Hematopoietic multipotent progenitor cell treated with erythropoietin and hydrocortisone succinate and interleukin-3 and kit ligand, for 6 days (in vitro differentiated cells): ENCODE measurements at places on chromosomes 11 and 22.
A peak's percentile ranks its signal among the peaks of the same experiment; 100 is the strongest.

DNA sequence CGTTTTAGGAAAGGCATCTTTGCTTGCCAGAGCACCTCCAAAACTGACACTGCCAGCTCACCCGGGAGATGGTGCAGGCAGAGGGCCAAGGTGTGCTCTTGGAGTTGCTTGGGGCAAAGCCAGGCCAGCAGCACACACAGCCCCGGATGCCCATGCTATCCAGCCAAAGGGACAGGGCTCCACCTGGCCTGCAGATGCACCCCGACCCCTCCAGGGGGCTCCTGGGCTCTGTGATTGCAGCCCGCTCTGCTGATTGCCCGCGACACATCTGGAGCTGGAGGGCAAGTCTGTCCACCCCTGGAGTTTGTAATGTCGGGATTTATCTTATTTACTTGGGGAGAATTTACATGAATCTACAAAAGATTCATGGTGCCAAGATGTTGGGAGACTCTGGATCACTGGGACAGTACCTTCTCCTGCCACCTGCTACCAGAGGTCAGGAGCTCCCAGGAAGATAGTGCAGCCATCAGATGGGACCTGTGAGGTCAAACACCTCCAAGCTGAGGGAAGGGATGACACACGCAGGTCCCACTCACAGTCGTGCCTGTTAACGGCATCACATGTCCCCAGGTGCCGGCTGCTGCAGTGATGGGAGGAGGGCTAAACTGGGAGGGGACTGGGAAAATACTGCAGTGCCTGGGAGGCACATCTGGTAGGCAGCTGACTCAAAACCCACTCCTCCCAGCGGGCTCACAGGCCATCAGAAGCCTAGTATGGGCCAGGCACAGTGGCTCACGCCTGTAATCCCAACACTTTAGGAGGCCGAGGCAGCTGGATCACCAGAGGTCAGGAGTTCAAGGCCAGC is 17.2 kb downstream of the CBX7 start:
- DNase-seq, result peak; percentile 70

GRCh38 chr11:131815590-131815989 is 445.2 kb downstream of the NTM start:
- DNase-seq, result no peak

- DNase-seq, result peak; percentile 63
These were observed at the start of gene OR4D9 for GRCh38 chr11:59510941-59511589. TSS of gene OR4D9 (plus strand) at chr11:59511539. CDS start at chr11:59514913, 3,374 bp downstream.

DNA sequence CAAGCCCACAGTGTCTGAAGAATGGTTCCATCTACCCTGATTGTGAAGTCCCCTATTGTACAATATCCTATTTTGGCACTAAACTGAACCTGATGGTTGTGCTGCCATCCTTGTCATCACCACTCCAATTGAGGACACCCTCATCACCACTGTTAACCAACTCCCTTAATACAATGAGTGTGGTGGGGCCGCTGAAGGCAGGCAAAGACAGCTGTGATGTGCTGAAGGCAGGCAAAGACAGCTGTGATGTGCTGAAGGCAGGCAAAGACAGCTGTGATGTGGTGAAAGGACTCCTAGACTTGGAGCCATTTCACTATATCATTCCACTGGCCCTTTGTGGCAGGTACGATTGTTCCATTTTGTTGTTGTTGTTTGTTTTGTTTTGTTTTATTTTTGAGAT is 481.6 kb downstream of the SOX6 start:
- no peak for DNase-seq

- DNase-seq, result no peak
These were observed 25.6 kb upstream of the NRIP3 start for GRCh38 chr11:9029422-9029821.

DNA sequence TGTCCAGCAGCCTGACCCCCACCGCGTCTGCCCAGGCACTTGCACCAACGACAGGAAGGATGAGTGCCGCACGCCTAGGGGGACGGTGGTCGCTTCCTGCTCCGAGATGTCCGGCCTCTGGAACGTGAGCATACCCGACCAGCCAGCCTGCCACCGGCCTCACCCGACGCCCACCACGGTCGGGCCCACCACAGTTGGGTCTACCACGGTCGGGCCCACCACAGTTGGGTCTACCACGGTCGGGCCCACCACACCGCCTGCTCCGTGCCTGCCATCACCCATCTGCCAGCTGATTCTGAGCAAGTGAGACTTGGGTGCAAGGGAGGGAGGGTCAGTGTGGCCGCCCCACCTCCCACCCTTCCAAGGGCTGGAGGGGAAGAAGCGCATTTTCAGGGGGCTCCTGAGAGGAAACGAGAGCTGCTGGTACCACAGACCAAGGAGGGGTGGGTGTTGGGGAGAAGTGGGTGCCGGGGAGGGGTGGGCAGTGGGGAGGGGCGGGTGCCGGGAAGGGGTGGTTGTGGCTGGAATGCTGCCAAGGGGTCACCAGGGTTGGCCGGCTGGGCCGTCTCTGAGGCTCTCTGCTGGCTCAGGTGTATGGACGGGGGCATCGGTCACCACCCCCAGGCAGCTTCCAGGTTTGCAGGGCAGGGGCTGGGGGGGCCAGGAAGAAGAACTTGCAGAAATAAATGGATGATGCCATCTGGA is 27.7 kb upstream of the MUC5B start:
- no peak for DNase-seq

GRCh38 chr11:17924713-17925112 is 88.1 kb downstream of the SERGEF start:
- DNase-seq, result no peak

GRCh38 chr11:120399307-120399706 is 63.1 kb downstream of the ARHGEF12 start:
- DNase-seq, result no peak

DNA sequence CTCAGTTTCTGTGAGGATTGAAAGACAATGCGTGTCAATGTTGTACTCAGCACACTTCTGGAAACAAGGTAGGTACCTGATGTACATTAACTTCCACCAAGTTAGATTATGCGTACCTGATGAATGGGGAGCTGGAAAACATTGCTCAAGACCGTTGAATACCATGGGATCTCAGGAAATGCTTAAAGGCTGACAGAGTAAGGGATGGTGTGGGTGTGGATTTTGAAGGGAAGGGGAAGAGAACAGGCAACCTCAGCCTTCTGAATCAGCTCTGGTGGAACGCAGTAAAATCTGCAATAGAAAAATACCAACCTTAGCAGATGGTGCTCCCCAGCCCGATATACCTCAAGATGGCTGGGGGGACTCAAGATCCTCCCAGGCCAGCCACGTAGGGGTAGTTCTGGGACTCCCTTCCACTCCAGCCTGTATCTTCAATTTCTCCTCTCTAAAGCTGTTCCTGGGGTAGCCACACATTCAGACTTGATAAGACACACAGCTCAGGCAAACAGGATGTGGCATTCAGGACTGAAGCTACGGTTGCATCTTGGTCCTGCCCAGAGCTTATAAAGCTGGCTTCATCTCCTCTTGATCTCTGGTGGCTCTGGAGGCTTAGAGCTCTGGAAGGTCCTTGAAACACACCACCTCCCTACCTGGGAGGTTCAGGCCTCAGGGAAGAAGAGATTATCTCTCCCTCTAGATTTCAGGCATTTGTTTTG is 111.8 kb downstream of the CTNND1 start:
- peak; percentile 28 for DNase-seq

DNA sequence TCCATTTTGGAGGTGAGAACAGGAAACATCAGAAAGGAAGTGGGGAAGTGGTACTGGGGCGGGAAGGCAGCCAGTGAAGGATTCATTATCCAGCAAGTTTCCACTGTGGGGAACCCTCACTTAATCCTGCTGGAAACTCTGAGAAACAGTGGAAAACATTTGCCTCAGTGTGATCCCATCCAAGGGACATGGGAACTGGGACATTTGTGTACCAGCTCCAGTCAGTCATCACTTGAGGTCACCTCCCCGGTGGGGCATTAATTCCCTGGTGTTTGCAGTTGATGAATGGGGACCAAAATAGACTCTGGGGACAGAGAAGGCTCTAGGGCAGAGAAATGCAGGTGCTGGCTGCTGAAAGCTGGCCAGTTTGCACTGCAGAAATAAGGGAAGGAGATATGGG is 599.9 kb downstream of the BUD13 start:
- DNase-seq, result no peak

DNA sequence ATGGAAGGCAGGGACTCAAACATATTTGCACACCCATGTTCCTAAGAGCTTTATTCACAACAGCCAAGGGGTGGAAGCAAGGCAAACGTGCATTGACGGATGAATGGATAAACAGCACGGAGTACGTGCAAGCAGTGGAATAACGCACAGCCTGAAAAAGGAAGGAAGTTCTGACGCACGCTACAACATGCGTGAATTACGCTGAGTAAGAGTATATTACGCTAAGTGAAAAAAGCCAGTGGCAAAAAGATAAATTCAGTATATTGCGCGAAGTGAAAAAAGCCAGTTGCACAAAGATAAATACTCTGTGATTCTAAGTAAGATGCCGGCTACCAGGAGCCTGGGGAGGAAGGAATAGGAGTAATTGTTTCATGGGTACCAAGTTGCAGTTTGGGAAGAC is 19.5 kb downstream of the PHF21B start:
- DNase-seq, result no peak
